Right kidney (tissue), 9 donors: ENCODE measurements at places on chromosomes 7 and 10.

DNA sequence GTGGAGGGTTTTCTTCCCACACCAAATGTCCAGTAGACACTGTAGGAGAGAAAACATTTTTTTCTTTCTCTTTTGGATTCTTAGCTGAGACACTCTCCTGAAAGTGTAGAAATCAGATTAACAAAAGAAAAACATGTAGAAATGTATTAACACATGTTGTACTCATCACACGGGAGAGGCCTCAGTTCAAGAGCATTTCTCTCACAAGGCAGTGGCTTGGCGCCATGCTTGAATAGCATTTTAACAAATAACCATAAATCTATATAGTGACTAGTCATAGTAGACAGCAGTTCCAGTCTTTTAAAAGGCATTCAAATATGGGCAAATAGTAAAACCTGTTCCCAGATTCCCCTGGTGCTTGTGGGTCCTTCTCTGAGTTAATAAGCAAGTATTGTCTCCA lies 38.3 kb upstream of the GHITM start:
- DNase-seq = no peak

DNA sequence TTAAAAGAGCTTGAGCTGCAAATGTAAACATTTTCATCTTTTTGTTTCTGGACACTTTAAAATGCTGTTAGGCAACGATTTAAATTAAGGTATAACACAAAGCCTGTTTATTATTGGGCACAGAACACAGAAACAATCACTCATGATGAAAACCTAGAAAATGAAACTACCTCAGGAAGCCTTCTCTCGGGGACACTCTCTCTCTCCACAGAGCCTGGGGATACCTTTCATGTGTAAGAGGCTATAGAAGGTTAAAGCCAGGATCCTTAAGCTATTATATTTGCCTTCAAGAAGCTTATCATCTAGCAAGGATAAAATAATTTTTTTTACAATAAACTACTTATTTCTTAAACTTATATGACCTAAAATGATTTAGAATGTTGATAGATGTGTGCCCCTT lies 194.1 kb downstream of the SKAP2 start:
- no peak for DNase-seq

- DNase-seq = no peak
These were observed 103.0 kb upstream of the SEMA3A start for GRCh38 chr7:84297616-84298015.

GRCh38 chr10:110344622-110345021 lies 39.9 kb upstream of the SMNDC1 start:
- DNase-seq = no peak

DNA sequence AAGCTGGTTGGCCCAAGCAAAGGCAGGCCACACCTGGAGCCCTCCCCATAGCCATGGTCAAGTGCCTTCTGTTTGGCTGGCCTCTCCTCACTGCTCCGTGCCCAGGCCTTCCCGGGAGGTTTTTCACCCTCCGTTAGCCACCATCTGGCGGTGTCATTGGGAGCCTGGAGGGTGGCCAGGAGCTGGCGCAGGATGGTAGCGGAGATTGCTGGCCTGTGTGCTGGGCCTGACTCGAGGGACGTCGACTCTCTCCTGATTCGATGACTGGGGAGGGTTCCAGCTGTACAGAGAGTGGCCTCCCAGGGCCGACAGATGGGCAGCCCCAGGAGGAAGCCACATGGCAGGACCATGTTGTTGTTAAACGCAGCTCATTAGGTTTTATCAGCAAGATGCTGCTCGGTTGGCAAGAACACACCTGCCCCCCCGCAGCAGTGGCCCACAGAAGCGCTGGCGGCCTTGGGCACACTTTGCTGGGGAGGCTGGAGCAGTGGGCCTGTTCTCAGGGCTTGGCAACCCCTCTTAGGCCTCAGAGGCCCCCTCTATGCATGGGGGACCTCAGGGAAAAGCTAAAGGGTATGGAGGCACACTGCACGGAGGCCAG lies 64.0 kb upstream of the CACUL1 start:
- no peak for DNase-seq

DNA sequence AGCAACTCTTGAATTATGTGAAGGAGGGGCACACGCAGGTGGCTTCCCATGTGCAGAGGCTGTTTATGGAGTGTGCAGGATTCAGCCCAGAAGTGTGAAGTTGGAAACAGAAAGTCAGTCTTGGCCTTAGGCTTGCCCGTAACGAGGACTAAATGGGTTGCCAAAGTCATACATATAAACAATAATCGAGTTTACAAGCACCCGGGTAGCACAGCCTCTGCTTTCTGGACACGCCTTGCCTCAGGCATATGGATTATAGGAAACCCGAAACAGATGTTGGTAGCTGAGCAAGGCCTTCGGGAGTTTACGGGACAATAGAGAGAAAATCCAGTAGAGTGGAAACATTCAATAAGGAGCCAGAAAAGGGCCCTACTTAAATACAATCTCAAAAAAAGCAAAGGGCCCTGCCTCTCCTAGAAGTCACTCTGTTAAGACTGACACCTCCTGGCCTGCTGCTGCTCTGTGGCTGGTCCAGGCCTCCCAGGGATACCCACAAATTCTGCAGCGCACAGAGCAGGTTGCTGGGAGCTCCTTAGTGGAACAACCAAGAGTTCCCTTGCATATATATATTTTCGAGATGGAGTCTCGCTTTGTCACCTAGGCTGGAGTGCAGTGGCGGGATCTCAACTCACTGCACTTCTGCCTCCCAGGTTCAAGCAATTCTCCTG lies 48.5 kb downstream of the SMKR1 start:
- no peak for DNase-seq

DNA sequence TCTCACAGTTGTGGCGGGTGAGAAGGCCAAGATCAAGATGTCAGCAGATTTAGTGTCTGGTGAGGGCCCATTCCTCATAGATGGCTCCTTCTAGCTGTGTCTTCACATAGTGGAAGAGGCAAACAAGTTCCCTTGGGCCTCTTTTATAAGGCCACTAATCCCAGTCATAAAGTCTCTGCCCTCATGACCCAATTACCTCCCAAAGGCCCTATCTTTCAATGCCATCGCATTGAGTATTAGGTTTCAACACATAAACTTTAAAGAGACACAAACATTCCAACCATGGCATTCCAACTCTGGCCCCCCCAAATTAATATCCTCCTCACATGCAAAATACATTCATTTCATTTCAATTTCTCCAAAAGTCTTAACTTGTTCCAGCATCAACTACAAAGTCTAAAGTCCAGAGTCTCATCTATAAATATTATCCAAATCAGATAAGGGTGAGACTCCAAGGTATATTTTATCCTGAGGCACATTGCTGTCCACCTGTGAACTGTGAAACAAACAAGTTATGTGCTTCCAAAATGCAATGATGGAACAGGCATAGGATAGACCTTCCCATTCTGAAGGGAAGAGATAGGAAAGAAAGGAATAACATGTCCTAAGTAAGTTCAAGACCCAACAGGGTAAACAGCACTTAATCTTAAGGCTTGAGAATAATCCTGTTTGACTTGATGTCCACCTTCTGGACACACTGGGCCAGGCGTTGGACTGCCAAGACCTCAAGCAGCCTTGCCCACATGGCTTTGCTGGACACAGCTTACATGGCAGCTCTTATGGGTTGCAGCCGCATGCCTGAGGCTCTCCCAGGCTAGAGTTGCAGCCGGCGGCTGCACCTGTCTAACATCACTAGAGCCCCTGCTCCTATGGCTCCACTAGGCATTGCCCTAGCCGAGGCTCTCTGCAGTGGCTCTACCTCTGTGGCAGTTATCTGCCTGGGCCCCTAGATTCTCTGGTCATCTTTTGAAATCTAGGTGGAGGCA lies 312.8 kb downstream of the TNS3 start:
- no peak for DNase-seq

DNA sequence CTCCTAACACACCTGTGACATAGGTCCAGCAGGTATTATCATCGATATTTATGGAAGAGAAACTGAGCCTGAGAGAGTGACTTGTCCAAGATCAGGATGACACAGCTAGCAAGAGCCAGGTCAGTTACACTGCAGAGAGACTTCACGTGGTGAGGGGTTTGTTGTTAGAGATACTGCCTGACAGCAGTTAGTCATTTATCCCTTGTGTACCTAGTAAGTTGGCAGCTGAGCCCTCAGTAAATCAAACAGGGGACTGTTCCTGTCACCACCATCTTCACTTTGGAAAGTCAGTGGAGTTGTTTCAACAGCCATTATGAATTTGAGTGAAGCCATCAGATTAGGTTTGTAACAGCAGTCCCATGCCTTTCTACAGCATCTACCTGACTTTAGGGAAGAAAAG lies 87.5 kb upstream of the GATA3 start:
- DNase-seq = no peak

DNA sequence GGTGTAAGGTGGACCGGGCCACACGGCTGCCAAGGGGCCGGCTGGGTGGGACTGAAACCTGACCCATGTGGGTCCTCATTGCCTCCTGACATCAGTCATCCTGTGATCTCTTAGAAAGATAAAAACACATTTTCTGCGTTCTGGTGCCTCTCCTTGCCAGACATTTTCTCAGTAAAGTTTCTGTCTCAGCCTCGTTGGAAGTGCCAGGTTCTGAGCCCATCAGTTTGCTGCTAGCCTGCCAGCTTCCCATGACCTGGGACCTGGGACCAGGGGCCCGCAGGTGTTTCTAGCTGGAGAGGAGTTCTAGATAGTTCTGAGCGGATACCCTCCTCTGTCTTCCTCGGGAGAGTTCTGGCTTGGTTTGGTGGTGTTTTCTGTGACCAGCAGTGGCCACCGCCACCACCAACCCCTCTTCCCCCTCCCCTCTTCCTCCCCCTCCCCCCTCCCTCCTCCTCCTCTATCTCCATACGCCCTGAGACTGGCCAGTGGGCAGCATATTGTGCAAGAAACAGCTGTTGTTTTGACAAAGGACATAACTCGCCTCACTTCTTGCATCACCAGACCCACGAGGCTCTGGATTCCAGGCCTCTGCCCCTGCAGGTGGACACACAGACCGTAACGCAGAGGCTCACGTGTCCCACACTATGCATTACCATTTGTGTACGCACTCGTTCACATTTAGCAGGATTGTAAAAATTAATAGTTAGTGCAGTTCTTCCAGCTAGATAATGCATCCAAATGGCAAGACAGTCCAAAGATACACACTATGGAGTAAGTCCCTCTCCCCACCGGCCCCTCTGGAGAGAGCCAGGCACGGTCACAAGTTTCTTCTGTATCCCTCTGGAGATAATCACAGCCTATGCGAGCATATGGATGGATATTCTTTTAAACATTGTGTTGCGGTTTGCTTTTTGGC lies 94.6 kb downstream of the CUX1 start:
- DNase-seq = no peak

DNA sequence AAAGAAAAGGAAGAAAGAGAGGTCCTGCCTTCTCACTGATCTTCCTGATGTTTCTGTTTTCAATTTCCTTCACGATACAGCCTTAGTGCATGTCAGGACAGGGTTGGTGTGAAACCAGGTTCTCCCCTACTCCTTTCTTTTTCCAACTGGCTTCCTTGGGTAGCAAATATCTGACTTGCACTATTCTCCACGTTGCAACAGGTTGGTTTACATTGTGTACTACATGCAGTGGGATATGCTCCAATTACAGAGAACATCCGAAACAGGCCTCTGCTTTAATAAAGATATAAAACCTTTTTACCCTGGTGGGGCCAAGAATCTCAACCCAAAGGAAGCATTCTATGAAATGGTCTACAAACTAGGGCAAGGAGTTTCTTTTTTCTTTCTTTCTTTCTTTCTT lies 16.9 kb upstream of the CREB5 start:
- no peak for DNase-seq

- no peak for DNase-seq
These were observed 29.0 kb downstream of the AKR1D1 start for GRCh38 chr7:138105221-138105620.

DNA sequence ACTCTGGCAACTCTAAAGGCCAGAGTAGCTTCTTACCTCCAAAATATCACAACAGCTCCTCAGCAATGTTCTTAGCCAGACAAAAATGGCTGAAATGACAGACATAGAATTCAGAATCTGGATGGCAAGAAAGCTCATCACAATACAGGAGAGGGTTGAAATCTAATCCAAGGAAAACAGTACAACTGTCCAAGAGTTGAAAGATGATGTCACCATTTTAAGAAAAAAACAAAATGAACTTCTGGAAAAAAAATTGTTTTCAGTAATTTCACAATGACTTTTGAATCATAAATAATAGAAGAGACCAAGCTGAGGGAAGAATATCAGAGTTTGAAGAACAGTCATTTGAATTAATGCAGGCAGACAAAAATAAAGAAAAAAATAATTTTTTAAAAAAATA lies 479.5 kb downstream of the ZWINT start:
- DNase-seq = no peak
